ENCODE measurements at places on chromosomes 12 and 14.

DNA sequence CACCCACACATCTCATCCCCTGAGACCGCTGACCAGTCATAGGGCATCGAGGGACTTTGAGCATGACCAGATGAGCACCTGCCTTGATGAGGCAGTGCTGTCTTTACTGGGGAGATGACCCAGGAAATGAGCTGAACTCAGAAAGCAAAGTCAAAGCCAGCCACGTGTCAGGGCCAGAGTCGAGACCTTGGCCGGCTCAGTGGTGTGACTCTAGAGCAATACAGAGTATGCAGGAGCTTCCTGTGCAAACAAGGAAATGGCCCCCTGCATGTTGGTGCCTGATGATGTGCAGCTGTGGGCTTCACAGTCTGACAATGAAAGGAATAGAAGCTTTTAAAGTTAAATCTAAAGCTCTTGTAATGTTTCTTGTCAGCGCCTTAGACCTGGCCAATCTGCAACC is 332.9 kb downstream of the PCNX1 start:
- DNase-seq, result no peak

- no peak for DNase-seq
Observed at GRCh38 chr12:64139021-64139420, 83.1 kb downstream of the KICS2 start.

DNA sequence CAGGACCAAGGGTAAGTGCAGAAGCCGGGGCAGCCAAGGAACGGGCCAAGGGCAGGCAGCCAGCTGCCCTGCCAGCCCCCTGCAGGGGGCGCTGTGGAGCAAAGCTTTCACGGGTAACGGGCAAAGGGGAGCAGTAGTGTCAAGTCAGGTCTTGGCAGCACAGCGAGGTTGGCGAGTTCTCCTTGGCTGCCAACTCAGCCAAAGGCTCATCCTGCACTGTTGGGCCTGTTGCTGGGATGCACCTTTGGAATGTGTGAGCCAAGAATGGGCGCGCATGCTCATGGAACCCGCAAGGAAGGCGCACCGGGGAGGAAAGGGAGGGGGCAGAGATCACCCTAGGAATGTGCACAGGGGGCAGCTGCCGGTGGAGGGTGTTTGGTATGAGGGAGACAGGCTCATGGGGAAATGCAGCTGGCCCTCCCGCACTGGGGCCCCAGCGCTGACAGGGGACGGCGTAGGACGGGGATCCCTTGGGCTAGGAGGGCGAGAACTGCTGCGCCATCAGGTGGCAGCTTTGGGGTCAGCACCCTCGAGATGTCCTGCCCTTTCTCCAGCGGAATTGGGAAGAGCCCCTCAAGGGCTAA is 138.0 kb downstream of the ASCL4 start:
- DNase-seq, result no peak

GRCh38 chr12:109738878-109739665 is 25.4 kb downstream of the FAM222A start:
- no peak for DNase-seq

DNA sequence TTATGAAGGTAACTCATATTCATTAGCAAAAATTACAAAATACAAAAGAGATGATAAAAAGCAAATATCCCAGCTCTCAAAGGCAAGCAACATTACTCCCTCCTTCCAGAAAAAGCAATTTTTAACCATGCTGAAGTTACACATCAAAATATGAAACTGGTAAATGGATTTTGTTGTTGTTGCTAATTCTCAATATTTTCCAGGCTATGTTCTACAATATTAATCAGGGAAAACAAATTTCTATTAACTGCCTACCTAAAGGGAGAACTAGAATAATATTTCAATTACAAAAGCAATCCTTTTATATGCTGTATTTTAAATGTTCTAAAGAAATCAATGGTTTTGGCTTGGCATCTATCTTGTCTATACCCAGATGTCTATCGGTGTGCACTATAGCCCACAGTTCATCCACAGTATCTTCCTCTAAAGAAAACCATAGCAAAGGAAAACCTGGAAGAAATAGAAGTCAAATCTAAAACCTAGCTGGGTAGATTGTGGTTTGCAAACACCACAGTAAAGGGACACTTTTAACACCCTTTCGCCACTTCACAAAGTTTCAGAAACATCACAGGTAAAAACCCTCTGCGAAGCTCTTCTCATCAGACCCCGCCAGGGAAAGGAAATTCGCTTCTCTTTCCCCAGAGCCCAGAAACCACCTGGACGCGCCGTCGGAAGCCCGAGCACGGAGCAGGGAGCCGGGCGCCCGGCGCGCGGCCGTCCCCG is 32.0 kb downstream of the TC2N start:
- DNase-seq, result no peak

GRCh38 chr12:101841069-101841468 is 10.3 kb upstream of the GNPTAB start:
- DNase-seq, result no peak

All from NCI-H1417 treated with DMSO at 0.1 percent for 48 hours (cell line).